Vein endothelial cell (primary cell): ENCODE measurements at places on chromosomes 12 and 14. TPM values are rescaled to one million over a fixed set of nuclear protein-coding genes. Genes with fewer than 3 reads are reported as not detected.

The CLEC9A gene
- not detected in 2 replicates for total RNA-seq

The NKX2-8 gene
- not detected in 2 replicates for total RNA-seq

The TPH2 gene
- total RNA-seq: not detected in 2 replicates

The TRHDE gene
- total RNA-seq: under 0.01 TPM in 1 of 2 replicates, not detected in the other

The CIDEB gene
- total RNA-seq: 1.6 and 3.0 TPM in 2 replicates

The PZP gene
- total RNA-seq: 0.98 and 1.1 TPM in 2 replicates

The TBC1D30 gene
- 14.0 and 20.1 TPM in 2 replicates for total RNA-seq

The G2E3 gene
- 11.1 and 21.4 TPM in 2 replicates for total RNA-seq

The PLEKHG7 gene
- not detected in 2 replicates for total RNA-seq

The CCDC197 gene
- not detected in 2 replicates for total RNA-seq

The IFNG-AS1 gene
- not detected in 2 replicates for total RNA-seq

The C1R gene
- total RNA-seq: 0.65 and 1.1 TPM in 2 replicates

The NDRG2 gene
- total RNA-seq: 0.29 TPM in 1 of 2 replicates, not detected in the other

The CD163L1 gene
- total RNA-seq: 4.4 and 15.0 TPM in 2 replicates

The DAO gene
- not detected in 2 replicates for total RNA-seq

The AMN gene
- total RNA-seq: 0.10 and 0.33 TPM in 2 replicates

The NOP9 gene
- total RNA-seq: 32.3 and 34.9 TPM in 2 replicates

The KLHL28 gene
- 7.8 and 9.9 TPM in 2 replicates for total RNA-seq

The FKBP3 gene
- 23.2 and 31.2 TPM in 2 replicates for total RNA-seq

The NUP107 gene
- 46.1 and 82.6 TPM in 2 replicates for total RNA-seq

The TAMALIN gene
- 39.4 and 58.5 TPM in 2 replicates for total RNA-seq

The TMPRSS12 gene
- total RNA-seq: not detected in 2 replicates

The RPL36AL gene
- total RNA-seq: 147 and 150 TPM in 2 replicates

The KCNA5 gene
- total RNA-seq: not detected in 2 replicates

The GLI1 gene
- total RNA-seq: not detected in 2 replicates

The PIK3C2G gene
- total RNA-seq: 1.7 and 2.3 TPM in 2 replicates

The RAPGEF3 gene
- total RNA-seq: 43.8 and 45.7 TPM in 2 replicates

The TMEM233 gene
- under 0.01 and 1.6 TPM in 2 replicates for total RNA-seq

The STAC3 gene
- total RNA-seq: 0.65 TPM in 1 of 2 replicates, not detected in the other

The CRACR2A gene
- 15.7 and 18.3 TPM in 2 replicates for total RNA-seq

The MANSC4 gene
- total RNA-seq: 0.33 TPM in 1 of 2 replicates, not detected in the other

The PSMD9 gene
- 29.7 and 82.3 TPM in 2 replicates for total RNA-seq

The SYCP3 gene
- total RNA-seq: 0.33 and 0.67 TPM in 2 replicates

The RFX4 gene
- total RNA-seq: not detected in 2 replicates

The ATN1 gene
- total RNA-seq: 14.9 and 17.3 TPM in 2 replicates

The EGLN3 gene
- total RNA-seq: 1.3 and 5.2 TPM in 2 replicates

The KERA gene
- not detected in 2 replicates for total RNA-seq

The TEX22 gene
- total RNA-seq: 0.10 TPM in 1 of 2 replicates, not detected in the other

The GUCY2C gene
- total RNA-seq: not detected in 2 replicates

The HHIPL1 gene
- 2.9 and 3.3 TPM in 2 replicates for total RNA-seq

The NDUFA12 gene
- total RNA-seq: 70.9 and 102 TPM in 2 replicates

The KLHL33 gene
- total RNA-seq: not detected in 2 replicates

The EIF2B2 gene
- total RNA-seq: 79.4 and 187 TPM in 2 replicates
